HT1080 (cell line): ENCODE measurements at places on chromosomes 4 and X.

DNA sequence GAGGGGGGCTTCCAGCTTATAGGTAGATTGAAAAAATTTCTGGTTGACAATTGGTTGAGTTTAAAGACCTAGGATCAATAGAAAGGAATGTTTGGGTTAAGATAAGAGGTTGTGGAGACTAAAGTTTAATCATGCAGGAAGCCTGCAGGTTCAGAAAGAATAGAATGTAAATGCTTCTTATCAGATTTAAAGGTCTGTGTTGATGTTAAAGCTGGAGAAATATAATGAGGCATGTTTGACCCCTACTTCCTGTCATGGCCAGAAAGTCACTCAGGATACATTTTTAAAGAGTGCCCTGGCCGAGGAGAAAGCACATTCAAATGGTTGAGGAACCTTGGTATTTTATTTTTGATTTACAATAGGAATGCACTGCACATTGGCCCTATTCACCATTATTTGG lies 3.9 kb upstream of the RRAGB start:
- DNase-seq, result no peak

DNA sequence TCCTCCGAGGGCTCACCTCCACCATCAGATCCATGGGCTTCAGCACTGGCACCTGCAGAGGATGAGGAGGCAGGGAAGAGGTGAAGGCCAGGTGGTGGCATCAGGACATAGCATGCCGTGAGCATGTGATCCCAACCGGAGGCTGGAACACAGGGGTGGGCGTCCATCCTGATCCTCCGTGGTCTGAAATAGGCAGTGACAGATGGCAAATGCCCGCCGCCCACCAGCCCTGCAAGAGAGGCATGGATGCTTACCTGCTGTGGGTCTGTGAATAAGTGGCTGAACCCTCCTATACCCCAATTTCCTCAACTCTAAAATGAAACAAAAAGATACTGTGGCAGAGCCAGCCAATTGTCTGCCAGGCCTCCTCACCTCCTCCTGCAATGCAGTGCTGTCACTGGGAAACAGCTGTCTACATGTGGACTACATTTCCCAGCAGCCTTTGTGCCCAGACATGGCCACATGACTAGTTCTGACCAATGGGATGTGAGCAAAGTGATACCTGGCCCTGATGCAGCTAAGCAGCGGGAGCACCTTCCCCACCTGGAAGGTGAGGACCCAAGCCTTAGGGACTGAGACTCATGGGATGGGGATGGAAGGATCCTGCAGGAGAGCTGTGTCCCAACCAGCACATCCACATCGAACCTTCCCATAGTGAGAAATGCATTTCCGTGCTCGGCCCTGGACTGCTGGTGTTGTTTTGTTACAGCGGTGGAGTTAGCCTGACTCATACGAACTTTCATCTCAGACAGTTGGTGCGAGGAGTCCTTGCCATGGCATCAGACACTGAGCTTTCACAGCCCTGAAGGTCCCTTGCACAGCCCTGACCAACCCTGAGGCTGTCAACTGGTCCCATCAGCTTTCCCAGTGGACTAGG lies 99.5 kb downstream of the PPP2R2C start:
- peak; percentile 39 for DNase-seq

DNA sequence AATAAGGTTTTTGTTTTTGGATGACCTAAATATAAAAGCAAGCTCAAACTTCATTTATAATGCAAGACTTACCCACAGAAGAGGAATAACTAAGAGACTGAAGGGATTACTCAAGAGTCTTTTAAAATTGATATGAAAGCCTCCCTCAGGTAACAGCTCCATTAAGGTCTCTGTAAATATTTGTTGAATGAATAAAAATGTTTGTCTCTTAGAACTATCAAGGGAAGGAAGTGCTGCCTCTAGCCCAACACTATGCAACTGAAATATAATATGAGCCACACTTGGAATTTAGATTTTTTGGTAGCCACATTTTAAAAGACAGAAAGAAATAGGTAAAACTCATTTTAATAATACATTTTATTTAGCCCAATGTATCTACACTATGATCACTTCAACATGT lies 127.8 kb downstream of the SH3RF1 start:
- DNase-seq, result no peak

- DNase-seq, result peak; percentile 50
These were observed 291.5 kb upstream of the BOD1L1 start for GRCh38 chr4:13918991-13919441.

- no peak for DNase-seq
These were observed 82.7 kb downstream of the TENM3 start for GRCh38 chr4:182325848-182326255.

DNA sequence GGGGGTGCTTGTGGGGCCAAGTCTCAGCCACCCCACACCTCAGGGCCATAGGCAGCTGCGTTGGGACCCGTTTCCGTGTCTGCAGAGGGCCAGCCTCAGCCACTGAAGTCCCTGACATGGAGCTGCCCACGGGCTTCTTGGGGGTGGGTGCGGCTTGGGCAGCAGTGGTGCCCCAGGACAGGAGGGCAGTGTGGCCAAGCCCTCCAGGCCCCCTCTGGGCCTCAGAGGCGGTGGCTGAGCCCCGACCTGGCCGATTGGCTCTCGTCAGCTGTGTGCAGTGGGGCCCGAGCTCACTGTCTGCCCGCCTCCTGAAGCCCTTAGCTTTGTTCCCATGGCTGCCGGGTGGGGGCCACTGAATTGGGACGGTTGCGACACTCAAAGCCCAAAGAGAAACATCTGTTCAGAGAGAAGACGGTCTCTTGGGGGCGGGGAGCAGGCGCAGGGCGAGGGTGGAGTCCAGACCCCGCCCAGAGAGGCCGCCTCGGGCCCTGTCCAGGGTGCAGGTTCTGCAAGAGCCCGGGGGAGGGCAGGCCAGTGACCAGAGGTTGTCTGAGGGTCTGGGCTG lies 9.1 kb downstream of the FGFR3 start:
- no peak for DNase-seq

DNA sequence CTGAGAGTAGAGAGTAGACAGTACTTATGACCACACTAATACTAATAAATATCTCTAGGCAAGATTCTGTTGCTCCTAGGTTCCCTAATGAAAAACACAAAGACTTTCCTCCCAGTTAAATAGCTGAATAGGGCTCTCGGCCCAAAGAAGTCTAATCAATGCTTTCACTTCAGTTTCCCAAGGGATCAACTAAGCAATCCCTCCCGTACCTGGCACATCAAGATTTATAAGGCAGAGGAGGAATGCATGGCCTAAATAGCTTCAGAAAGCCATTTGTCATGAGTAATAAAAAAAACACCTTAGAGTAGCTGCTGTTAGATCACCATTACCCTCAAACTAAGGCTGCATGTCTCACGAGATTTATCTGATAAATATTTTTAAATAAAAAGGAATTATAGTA lies 56.8 kb upstream of the EXOC1L start:
- DNase-seq, result no peak

DNA sequence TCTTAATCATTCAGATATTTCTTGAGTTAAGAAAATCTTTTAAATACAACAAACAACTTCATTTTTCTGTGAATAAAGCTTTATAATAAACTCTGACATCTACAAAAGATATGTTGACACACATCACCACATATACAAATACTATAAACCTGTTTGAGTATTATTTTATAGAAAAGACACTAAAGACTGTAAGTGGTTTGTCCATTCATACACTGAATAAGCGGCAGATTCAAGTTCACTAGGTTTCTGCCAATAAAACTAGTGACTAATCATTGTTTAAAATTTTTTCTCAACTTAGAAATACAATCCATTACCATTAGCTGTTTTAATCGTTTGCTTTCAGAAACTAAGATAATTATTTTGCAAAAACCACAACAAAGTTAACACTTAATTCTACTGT lies 1900.0 kb downstream of the C4orf33 start:
- DNase-seq, result no peak

DNA sequence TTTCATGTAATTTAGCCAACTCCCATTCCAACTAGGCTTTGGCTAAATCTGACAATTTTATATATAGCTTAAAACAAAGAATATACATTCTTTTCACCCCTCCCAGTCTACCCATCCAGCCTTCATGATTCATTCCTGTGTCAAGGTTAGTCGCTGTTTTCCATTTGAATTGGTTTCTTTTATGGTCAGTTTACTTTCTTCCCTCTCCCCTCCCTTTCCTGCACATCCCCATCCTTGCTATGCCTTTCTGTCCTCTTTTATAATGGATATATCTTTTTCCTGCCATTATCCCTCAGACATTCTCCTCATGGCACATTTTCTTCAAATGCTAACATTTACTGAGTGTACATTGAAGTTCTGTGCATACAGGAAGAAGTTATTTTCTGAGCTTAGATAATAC lies 4.7 kb downstream of the ZXDB start:
- DNase-seq, result no peak

DNA sequence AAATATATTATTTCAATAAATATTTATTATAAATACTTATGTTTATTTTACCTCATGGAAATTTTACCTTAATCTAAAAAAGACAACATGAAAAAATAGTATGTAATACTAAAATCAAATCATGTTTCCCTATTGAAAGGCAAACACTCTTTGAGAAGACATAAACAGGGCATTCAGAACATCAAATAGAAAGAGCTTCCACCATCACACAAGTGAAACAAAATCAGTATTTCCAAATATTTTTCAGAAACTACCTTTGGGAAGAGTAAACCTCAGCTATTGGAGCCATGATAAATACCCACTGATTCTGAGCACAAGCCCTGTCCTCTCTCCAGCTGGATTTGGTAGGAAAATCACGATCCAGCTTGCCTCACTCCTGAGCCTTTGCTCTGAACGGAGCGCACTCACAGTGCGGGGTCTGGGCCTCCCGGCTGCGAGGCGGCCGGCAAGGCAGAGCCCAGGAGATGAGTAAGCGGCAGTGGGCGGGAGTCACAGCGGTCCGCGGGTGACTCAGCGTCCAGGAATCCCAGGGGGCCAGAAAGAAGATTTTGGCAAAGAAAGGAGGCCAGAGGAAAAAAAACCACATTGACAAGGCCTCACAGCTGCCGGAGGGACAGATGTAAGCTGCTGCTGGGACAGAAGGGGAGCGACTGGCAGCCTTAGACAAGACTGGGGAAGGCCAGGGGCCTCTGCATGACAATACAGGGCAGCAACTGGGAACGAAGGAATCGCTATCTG lies 14.7 kb upstream of the ANXA5 start:
- DNase-seq, result peak; percentile 98

DNA sequence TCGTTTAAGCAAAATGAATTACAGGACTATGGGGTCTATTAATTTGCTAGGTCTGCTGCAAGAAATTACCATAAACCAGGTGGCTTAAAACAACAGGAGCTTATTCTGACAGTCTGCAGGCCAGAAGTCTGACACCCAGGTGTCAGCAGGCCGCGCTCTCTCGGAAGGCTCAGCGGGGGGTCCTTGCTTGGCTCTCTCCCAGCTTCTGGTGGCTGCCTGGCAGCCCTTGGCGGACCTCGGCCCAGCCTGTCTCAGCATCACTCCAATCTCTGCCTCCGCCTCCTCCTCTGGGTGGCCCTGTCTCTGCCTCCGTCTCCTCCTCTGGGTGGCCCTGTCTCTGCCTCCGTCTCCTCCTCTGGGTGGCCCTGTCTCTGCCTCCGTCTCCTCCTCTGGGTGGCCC lies 580.5 kb upstream of the FAT1 start:
- no peak for DNase-seq

- no peak for DNase-seq
These were observed 190.5 kb downstream of the DTHD1 start for GRCh38 chr4:36471903-36472302.

GRCh38 chrX:134180601-134181274 lies 56.2 kb upstream of the CCDC160 start:
- peak; percentile 3 for DNase-seq

DNA sequence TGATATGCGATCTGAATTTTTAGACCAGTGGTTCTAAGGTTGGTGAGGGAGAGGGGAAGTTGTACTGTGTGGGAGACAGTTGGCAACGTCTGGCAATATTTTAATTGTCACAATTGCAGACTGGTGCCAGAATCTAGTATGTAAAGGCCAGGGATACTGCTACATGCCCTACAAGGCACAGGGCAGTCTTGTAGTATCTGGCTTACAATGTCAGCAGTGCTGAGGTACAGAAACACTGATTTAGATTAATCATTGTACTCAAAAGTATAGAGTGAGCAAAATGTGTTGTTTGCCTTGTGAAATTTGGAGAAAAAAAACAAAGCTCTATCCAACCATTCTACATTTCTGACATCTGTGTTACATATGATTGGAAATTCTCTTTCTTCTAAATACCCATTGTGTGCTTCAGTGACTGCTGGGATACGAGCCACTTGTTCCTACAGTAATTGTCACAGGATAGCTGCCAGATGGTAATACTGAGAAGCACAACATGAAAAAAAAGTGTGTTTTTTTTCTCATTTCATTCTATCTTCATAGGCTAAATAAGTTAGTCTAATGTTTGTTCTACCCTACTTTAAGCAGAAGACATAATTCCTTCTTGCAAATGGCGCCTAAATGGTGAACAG lies 526.7 kb upstream of the AGA start:
- no peak for DNase-seq

DNA sequence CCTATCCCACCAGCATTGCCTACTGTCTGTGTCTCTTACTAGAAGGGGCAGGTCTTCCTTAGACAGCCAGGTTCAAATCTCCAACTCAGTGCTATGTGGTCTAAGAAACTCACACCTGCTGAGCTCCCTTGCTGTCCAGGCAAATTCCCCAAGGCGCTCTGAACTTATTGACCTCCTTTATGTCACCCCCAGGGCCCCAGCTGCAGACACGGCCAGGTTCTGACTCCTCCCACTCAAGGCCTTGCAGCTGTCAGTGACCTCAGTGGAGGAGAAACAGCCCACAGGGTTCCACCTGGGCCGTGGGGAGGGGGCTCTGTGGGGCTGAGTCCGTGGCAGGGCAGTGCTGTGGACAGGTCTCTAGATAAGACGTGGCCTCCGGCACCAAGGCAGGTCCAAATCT lies 42.1 kb upstream of the PSAPL1 start:
- no peak for DNase-seq

GRCh38 chr4:167595898-167596297 lies 361.6 kb upstream of the SPOCK3 start:
- DNase-seq, result no peak

GRCh38 chr4:113744667-113745240 lies 16.8 kb downstream of the CAMK2D start:
- no peak for DNase-seq

- DNase-seq, result peak; percentile 10
These were observed 652.1 kb upstream of the AADAT start for GRCh38 chr4:170741856-170742255.

GRCh38 chr4:146842876-146843275 lies 102.8 kb downstream of the TTC29 start:
- DNase-seq, result no peak

- no peak for DNase-seq
These were observed 18.1 kb upstream of the ZXDB start for GRCh38 chrX:57573754-57574153.
